ENCODE measurements at places on chromosomes 5 and 9.

DNA sequence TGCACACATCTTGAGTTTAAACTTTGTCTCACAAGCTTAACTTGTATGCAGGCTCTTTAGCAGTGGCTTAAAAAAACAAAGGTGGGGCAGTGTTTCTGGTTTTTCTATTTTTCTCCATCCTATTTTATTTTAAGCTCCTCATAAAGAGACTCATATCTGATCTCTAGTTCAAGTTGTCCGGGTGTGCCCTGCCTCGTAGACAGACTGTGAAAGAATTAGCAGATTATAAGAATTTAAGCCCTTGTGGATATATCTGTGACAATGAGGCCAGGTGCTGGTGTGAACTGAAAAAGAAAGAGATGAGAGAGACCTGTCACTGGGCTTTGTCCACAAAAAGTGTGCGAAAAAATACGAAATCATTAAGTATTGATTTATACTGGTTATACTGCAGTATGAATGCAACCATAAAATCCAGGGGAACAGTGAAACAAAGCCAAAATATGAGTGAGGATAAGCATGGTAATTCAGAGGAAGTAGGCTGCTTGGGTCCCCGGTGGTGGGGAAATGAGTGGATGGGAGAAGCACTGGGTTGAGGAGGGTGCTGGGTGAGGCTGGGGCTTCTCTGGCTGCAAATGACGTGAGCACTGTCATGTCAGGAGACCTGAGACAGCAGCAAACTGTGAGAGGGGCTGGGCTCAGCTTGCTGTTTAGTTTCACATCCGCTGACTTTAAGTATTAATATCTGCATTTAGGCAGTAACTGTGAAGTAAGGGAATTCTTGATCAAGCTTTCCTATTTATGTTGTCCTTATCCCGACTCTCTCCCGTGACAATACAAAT, 179.7 kb upstream of the ANKRD55 start:
- no peak for DNase-seq

- no peak for DNase-seq
Observed at GRCh38 chr5:151667083-151667482, 19.6 kb downstream of the SPARC start.

DNA sequence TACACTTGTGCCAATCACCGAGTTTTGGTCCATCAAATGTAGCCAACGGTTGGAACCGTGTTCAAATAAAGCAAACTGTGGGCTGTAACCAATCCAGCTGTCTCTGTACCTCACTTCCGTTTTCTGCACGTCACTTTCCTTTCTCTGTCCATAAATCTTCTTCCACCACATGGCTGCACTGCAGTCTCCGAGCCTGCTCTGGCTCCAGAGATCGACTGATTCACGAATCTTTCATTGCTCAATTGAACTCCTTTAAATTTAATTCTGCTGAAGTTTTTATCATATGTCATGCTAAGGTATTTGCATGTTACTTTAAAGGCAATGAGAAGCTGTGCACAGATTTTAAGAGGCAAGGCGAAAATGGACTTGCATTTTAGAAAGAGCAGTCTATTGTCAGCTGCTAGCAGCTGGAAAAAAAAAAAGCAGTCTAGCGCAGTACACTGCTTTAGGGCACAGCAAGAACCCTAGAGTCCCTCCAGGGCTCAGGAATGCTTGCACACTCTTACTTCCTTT, 13.2 kb downstream of the TTC39B start:
- DNase-seq, result no peak

DNA sequence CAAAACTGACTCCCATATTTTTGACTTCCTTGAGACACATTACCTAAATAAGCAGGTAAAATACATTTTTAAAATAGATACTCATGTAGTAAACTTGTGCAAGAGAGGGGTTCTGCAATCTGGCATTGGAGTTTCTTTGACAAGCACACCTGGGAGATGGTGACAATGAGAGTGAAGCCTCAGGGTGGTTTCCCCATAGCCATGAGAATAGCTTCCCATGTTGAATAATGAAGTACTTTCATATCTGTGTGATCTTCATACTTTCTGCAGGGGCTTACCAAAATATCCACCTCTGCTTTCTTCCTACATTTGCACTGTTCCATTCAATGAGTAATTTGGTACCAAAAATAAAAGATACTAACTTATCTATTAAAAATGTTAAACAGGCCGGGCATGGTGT, 44.7 kb upstream of the VCAN start:
- no peak for DNase-seq

GRCh38 chr9:81759680-81760215, 70.4 kb upstream of the TLE1 start:
- DNase-seq, result no peak

DNA sequence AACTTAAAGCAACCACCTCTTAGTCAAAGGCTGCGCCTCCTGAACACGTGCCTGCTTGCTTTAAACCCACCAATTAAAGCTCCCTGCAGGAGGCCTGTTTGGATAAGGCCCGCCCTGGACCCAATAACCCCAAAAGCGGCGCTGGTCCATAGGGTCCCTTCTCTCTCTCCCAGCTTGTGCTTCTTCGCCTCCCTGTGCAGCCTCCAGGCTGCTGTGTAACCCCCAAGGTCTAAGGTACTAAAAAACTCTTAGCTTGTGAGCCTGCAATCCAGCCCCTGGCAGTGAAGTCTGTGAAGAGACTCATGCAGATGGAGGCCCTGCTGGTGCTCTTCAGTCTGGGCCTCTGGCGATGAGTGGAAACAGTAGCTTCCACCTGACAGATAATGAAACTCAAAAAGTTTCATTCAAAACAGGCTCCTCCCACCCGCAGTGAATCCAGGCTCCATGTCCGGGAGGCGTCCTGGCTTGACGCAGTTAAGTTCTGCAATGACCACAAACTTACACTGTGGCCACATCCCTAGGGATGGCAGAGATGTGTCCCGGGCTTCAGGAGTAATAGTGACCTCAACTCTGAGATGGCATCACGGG, 97.3 kb downstream of the PRRT1B start:
- DNase-seq, result no peak

DNA sequence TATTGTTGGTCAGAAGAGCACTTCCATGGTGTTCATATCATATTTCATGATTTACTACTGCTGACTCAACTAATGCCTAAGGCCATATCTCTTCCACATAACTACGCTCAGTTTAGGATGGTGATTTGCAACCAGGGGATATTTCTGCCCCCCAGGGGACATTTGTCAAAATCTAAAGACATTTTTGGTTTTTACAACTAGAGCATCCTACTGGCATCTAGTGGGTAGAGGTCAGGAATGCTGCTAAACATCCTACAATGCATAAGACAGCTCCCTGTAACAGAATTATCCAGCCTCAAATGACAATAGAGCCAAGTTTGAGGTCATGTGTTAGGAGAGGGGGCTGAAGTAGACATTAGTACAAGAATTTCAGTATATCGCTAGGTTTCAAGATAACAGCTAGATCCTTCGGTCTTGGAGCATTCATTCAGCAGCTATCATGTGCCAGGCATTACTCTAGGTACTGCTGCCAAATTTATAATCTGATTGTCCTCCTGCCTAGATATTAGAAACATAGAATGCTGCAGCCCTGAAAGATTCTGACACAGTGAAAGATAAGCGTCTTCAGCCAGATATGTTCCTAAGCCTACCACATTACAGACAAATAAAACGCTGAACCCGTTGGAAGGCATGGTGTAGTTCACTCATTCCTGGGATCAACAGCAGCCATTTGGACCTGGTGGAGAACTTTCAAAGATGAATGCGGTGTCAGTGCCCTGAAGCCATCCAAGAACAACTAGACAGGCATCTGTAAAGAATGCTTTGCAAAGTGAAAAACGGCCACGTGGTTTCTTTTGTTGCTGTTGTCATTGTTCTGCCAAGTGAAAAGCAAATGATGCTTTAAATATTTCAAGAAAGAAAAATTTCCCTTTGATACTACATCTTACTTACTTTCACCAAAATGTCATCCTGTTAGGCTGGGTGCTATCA, 55.5 kb upstream of the FST start:
- DNase-seq, result no peak

DNA sequence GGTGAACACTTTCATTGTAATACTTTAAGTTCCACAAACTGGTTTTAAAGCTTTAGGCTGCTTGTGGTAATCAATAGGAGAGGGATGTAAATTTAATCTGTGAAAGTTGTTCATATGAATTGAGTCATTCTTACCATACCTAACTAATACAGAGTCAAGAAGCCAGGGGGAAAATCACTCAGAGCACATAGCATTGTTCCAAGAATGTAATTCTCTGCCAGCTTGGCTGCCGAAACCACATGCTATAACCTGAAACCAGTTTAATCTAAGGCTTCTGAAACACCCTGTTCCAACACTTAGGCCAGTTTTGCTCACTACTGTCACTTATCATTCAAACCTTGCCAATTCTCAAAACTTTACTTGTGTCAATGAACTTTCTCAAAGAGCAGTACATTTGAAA, 528.8 kb upstream of the GRAMD2B start:
- DNase-seq, result no peak

DNA sequence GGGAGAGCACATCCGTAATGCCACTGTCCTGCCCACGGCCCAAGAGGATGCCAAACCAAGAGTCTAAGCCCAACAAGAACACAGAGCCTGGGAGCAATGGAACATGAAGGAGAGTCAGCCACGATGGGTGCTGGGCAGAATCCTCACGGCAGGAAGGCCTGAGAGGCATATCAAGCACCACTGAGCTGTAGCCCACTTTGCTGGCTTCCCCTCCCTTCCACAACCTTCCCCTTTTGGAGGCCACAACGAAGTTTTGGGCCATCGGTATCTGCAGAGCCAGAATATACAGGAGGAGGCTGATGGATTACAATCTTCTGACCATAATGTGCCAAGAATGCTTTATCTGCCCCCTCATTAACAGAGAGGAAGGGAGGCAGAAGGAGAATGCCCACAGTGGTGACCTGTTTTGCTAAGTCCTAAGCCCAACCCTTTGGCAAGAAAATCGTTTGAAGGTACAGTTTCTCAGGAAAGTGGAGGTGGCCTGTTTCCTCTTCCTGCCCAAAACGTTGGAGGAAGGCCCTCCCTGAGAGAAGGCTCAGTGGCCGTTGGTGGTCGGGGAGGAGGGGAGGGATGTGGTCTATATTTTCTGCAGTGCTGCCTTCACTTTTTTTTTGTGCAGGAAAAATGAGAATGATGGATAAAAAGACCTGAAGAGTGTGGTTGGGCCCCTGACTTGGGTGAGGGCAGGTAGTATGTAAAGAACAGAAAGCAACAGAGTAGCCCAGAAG, 26.2 kb downstream of the MACROH2A1 start:
- DNase-seq, result no peak

DNA sequence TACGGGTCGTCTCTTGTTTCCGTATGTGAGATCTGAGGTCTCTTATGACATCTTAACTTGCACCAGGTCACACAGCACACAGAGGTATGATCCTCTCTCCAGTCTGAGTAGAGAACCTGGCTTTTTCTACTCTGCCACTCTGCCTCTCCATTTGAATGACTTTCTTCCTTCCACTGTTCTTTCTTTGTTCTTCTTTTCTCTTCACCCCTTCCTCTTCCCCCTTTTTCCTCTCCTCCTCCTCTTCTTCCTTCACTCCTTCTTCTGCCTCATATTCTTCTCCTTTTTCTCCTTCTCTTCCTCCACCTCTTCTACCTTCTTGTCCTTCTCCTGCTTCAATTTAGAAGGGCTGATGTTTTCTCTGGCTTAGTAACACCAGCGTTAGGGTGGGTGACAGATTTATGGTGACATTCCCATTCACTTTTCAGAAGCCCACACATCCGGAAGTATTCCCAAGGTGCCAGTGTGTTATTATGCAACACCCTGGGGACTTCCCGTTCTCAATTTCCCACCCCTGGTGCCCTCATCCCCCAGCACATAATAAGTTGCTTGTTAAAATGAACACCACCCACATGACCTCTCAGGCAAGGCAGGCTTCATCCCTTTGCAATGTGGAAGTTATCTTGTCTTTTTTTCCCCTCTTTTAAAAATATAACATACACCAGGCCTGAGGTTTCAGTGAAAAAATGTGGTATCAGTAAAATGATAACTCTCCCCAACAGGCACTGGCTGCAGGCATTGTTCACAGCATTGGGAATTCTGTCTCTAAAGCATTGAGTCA, 122.0 kb downstream of the PAPPA start:
- DNase-seq, result no peak

DNA sequence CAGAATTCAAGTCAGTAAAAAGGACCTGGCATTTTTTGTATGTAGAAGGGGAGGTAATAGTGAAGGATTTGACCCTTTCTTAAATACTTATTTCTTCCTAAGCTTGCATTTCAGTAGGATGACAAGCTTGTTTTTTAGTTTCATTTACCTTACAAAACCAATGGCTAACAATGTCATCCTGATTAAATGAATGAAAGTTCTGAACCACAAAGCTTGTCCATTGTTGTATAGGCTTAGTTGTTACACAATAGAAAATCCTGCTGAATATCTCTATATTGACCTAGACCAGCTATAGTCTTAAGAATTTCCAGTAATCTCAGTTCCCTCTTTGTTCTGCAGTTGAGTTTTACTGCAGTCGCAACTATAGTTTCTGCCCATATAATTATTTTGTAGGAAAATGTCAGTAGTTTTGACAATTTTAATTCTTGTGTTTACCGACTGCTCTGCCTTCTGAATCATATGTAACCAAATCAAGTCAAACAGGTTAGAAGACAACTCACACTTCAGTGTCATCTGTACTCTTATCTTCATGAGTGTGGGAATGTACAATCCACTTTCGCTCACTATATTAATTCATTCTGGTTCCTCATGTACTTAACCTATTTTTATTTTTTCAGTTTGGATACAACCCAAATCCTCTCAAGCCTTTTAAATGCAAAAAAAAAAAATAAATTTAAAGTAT, 195.7 kb downstream of the CD180 start:
- DNase-seq, result no peak

All from NCI-H446 (cell line).